SIG-M5 (cell line): ENCODE measurements at places on chromosomes 2 and 18.

DNA sequence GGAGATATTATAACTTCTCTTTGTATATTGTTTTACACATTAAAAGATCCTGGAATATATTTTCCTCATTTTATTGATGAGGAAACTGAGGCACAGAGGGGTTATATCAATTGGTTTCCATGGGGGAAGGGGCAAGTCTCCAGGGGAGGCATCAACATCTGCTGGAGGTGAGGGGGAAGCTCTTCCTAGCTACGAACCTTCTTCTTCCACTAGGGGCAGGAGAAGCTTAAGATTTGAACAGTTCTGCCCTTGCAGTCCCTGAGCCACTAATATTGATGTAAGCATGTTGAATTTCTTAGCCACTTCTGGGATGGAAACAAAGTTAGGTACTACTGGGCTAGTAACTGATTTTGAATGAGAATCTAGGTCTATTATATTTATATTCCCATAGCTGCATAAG is 140.1 kb upstream of the AQP4 start:
- DNase-seq = no peak

DNA sequence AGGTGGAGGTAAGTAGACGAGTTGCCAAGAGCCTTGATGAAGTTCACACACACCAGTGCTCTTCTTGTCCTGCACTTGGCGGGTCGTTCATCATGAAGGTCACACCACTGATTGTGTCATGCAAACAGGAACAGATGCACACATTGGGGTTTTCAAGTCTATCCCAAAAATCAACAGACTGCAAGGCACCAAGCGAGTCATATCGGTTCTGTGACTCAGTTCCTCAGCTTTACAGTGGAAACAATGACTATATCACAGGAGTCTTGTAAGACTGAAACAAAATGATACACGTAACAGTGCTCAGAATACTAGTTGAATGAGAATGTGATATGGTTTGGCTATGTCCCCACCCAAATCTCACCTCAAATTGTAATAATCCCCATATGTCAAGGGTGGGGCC is 526.9 kb upstream of the ID2 start:
- no peak for DNase-seq

GRCh38 chr2:240428245-240428644 is 7.2 kb upstream of the GPC1 start:
- no peak for DNase-seq

DNA sequence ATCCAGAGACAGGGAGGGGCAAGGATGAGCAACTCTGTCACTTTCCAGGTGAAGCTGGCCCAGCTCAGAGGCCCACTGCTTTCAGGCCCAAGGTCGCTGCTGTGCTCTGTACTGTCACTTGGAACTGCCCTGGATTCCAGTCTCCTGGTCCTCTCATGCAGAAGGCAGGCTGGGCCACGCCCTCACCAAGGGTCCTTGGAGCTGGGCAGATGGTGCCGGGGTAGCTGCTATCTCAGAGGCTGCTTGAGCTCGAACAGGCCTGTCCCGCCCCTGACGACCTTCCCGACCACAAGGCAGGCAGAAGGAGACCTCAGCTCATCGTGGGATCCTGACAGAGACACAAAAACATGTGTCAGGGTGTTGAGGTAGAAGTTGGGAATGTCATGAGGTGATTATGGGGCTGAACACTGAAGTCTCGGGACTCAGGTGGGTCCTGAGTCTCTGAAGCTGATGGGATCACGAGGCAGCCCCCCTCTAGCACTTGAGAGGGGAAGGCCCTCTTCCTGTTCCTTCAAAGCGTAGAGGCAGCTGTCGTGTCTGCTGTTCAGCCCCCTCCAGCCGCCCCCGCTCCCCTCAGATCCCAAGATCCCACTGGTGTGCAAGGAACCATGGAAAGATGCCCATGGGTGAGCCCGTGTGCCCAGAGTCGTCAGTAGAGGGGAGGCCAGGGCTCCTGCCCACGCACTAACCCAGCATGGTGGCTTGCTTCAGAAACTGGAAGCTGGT is 78.3 kb downstream of the POLR1A start:
- no peak for DNase-seq

GRCh38 chr2:215283221-215283620 is 28.6 kb upstream of the ATIC start:
- DNase-seq = no peak

DNA sequence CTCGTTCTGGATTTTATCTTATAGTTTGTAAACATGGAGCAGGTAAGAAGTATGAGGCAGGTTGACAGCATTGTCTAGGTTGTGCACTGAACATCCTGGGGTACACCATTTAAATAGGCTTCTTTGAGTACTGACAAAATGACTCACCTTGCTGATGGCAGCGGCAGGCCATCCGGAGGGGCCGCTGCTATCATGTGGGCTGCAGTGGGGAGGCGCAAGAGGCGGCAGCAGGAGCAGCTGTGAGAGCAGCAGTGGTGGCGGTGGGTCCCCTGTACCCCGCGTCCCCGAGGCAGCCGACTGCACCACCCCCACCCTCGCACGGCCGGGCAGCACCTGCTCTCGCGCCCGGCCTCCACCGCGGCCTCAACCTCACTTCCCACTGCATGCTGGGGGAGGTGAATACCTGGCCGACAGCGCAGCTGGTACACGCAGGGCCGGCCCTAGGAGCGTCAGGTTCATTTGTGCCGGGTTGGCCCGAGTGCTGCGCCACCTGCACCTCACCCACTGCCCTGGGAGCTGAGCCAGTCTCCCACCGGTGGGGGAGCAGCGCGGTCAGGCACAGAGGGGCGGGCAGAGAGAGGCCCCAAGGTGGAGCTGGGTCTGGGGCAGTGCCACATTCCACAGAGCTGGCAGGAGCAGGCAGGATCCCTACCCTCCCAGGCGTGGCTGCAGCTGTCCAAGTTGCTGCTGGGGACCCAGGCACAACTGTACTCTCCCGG is 154.5 kb upstream of the RBMS1 start:
- DNase-seq = no peak

GRCh38 chr2:80638783-80639182 is 334.2 kb upstream of the LRRTM1 start:
- DNase-seq = no peak

DNA sequence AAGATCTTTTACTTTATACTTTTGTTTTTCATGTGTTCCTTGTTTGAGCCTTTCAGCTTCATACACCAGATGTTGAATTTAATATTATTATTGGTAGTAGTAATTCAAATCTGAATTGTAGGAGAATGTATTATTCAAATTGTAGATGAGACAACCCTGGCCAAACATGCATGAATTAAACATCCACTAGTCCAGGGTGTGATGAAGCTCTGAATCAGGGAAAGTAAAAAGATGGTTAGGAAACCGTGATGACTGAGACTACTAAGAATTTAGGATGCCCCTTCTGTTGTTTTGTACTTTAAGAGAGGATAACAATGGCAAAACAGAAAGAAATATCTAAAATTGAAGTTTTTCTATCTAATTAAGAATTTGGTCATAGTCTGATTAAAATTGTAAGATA is 227.8 kb upstream of the CDH2 start:
- no peak for DNase-seq

- no peak for DNase-seq
Observed at GRCh38 chr18:77754475-77755044, 504.9 kb downstream of the GALR1 start.

- DNase-seq = no peak
Observed at GRCh38 chr2:161367675-161368074, 48.4 kb upstream of the TBR1 start.

GRCh38 chr18:60686142-60686541 is 313.6 kb upstream of the MC4R start:
- no peak for DNase-seq

DNA sequence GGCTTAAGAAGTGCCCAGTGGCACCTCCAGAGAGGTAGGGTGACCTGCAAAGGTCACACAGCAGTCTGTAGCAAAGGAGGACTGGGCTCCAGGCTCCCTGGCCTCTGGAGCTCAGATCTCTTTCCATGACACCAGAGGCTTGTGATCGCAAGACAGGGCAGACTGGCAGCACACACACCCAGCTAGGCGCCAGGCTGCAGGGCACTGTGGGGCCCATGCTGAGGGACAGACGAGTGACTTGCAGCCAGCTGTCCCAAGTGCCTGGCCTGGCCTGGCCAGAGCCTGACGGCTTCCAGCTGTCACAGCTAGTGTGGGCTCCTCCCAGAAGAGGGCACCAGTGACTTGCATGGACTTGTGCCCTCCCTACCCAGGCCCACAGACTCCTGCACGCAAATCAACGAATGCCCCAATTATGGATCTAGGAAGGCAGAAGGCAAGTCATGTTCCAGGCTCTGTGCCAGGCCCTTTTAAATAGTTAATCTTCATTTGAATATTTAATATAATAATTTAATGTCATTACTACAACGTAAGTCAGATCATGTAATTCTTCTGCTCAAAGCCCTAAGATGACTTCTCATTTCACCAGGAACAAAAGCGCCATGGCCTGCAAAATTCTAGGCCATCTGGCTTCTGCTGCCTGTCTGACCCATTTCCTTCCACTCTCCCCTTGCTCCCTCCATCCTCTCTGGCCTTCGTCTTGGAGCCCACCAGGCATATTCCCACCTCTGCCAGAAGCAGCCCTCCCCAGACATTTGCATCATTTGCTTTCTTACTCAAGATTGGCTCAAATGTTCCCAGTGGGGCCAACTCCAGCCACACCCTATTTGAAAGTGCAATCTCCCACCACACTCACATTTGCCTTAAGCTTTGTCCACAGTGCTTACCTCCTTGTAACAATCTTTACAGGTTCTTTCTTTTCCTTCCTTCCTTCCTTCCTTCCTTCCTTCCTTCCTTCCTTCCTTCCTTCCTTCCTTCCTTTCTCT is 3.7 kb upstream of the SPEG start:
- DNase-seq = no peak

GRCh38 chr18:75214332-75214690 is 3.7 kb downstream of the TSHZ1 start:
- no peak for DNase-seq

- DNase-seq = no peak
Observed at GRCh38 chr2:64630752-64631151, 23.0 kb downstream of the SERTAD2 start.

DNA sequence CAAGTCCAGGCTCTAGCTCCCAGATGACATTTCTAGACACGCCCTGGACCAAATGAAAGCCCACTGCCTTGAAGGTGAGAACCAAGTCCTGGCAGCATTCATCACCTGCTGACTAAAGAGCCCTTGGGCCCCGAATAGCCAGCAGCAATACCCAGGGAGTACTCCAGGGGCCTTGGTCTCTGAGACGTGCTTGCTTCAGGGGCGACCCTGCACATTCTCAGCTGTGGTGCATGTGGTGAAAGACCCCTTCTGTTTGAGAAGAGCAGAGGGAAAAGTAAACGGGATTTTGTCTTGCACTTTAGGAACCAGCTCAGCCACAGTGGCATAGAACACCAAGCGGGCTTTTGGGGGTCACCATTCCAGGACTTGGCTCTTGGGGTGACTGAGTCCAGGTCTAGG is 260.5 kb upstream of the MYT1L start:
- DNase-seq = no peak

DNA sequence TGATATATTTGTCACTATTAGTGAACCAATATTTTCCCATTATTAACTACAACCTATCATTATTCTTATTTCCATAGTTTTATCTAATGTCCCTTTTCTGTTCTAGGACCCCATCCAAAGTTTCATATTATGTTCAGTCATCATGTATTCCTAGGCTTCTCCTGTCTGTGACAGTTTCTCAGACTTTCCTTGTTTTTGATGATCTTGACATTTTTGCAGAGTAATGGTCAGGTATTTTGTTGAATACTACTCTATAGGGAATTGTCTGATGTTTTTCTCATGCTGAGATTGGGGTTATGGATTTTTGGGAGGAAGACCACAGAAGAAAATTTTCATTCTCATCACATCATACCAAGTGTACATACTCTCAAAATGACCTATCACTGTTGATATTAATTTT is 684.6 kb downstream of the PLCL1 start:
- no peak for DNase-seq
